CD4-positive, alpha-beta T cell treated with Interleukin-10 for 1 hour (primary cell): ENCODE measurements at places on chromosomes 16 and 17.

DNA sequence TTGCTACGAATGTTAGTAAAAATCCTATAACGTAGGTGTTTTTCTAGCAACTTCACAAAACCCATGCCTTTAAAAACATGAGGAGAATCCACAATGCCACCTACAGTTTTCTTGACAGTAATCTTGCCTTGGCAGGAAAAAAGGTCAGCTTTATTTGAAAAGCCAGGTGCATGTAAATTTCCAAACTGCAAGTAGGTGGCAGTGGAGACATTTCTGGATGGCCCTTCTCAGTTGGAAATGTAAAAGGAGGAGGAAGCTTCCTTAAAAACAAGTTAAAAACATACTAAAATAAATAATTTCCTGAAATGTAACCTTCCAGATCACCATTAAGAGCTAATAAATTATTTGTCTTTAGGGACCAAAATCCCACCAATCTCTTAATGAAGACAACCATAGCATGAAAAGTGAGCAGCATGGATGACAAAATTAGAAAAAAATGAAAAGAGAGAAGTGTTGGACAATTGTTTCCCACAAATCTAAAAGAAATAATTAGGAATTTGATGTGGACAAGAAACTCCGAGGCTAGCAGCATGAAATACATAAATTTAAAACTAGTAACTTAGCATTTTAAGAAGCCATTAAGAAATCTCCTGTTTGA lies 152.2 kb downstream of the SNX11 start:
- no peak for DNase-seq

GRCh38 chr17:45687594-45687993 lies 96.5 kb upstream of the CRHR1 start:
- no peak for DNase-seq

DNA sequence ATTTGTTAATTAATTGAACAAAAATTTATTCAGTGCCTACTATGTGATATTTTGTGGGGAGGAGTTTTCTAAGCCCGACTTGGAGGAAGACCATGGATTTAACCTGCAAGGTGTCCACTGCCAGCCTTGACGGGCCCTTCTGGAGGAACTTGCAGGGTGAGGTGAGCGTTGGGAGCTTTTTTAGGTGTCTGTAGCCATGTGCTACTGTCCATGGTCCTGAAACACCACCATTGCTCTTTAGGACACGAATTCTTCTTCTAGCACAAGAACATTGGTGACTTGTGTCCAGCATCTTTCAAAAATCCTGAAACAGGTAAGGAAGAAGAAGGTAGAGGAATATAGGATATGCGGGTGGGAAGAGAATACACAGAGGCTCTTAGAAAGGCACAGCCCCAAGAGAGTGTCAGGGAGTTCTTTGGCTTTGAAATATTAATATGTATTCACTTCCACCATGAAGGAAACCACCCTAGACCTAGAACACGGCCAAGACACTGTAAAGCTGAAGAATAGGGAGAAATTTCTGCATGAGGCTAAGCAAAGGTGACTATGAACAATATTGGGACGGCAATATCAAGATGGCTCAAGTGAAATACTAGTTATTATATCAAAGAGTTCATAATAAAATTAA lies 27.9 kb upstream of the OR4D1 start:
- peak; percentile 62 for DNase-seq

GRCh38 chr17:45784741-45785479 lies 790 bp downstream of the CRHR1 start:
- DNase-seq: peak; percentile 18

DNA sequence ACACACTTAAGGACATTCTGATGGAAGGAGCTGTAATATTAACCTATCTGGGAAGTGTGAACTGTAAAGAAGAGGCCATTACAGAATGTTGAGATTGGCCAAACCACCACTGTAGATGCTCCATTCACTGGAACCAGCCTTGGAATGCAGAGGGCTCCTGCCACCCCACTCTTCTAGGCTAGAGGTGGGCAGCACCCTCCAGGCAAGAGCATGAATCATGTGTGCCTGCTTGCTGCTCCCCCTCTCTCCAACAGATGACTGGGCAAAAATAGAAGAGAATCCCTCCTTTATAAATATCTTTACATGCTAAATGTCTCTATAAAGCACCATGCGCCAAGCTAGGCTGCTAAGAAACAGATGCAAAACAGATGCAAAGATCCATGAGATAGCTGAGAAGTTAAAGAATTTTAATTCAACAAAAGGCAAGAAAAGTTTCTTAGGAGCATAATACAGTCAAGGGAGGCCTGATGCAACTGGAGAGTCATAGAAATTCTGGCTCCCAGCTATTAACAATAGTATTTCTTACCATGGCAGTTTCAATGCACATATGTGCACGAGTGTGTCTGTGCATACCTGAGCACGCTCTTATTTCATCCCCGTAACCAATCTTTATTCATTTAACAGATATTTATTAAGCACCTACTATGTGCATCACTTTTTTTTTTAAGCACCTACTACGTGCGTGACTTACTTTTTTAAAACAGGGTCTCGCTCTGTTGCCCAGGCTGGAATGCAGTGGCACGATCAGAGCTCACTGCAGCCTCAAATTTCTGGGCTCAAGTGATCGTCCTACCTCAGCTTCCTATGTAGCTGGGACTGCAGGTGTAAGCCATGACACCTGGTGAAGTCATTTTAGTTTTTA lies 53.6 kb downstream of the GRIN2A start:
- DNase-seq: no peak

DNA sequence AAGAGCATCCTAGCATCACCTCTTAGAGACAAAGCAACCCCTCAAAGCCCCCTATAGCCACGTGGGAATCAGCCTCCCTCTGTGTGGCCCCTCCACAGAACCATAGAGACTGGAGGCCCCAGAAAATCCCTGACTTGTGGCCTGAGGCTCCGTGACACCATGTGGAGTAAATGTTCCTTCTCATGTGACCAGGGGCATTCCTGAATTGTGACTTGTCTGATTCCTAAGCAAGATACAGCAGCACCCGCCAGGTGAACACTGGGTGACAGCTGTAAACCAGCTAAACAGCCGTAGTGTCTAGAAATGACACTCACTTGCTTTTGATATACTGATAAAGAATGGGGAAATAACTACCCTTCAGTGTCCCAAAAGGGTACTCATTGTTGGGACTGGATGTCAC lies 79.0 kb downstream of the DYNLRB2 start:
- no peak for DNase-seq

GRCh38 chr17:27466376-27466742 lies 10.1 kb downstream of the KSR1 start:
- DNase-seq: no peak

- DNase-seq: no peak
Measured at GRCh38 chr16:25317732-25318316, 60.2 kb upstream of the ZKSCAN2 start.

- no peak for DNase-seq
Measured at GRCh38 chr16:2438121-2438520, 8.9 kb downstream of the CCNF start.
